ENCODE measurements at places on chromosomes 7 and 10. TPM values are rescaled to one million over a fixed set of nuclear protein-coding genes. Genes with fewer than 3 reads are reported as not detected.

Gene SLC39A12
- not detected for total RNA-seq

Gene SPDYE16
- total RNA-seq: not detected

Gene SRGN
- 67.7 TPM for total RNA-seq

Gene SLC18A3
- total RNA-seq: 0.11 TPM

- DNase-seq: no peak
These were observed 227.9 kb upstream of the SHH start for GRCh38 chr7:156039971-156040677.

DNA sequence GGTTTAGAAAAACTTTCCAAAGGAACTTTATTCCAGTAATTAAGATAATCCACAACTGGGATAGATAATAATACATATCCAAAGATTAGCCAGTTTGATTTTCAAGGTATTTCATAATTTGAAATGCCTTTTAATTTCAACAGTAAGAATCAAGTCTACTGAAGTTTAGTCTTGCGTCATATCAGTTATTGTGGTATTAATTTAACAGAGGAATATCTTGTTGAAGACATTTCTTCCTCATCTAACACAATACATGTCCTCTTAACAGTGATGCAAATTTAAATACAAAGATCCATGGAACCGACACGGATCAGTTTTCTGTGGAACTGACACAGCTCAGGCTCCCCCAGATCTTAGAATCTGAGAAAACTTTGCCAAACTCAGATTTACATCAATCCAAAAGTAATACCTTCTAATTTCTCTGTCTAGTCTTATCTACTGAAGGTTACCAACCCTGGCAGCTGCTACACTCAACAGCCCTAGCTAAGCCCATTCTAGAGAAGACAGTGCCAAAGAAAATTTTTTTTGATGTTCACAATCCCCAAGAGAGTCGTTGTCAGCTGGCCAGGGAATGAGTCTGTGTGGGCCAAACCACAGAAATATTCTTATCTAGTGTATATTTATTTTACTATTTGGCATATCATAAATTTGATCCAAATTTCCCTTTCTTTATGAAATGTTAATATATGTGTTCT is 365.2 kb upstream of the MEOX2 start:
- no peak for DNase-seq

GRCh38 chr7:12601302-12601869 is 30.9 kb downstream of the SCIN start:
- no peak for DNase-seq

DNA sequence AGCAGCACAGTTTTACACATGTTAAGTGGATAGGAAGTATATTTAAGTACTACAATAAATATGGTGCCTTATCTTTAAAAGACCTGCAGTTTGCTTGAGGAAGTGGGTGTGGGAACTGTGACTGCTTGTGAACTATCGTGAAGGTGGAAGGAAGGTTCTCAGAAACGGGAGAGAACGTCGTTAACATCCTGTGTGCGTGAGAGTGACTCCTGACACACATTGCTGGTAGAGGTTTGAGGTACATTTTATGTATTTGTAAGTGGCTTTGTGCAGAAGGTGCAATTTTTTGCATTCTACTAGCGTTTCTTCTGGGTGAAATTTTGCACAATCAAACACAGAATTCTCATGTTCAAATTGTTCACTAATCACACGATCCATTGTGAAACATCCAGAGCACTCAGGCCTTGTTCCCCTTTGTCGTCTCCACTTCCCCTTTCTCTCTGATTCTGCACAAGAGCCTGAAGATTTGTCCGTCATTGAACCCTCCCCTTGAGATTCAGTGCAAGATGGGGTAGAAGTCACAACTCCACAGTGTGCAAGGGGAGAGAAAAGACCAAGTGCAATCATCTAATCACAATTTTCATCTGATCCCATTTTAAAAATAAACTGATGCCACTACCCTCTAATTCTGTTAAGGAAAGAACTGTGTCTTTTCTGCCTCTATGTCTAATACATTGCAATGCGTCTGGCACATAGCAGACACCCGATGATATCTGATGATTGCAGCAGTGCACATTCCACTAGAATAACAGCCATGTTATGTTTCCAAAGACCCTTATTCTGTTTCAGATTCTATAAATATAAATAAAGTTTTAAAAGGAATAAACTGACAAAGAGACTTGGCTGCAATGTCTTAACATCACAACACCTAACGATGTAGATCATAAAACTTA is 279.9 kb downstream of the NEBL start:
- no peak for DNase-seq
